Stimulated activated naive CD8-positive, alpha-beta T cell treated with anti-CD3 and anti-CD28 coated beads, Interleukin-15, amount 100 ng/mL, for 72 hours (primary cell): ENCODE measurements at places on chromosomes 3 and 15.

DNA sequence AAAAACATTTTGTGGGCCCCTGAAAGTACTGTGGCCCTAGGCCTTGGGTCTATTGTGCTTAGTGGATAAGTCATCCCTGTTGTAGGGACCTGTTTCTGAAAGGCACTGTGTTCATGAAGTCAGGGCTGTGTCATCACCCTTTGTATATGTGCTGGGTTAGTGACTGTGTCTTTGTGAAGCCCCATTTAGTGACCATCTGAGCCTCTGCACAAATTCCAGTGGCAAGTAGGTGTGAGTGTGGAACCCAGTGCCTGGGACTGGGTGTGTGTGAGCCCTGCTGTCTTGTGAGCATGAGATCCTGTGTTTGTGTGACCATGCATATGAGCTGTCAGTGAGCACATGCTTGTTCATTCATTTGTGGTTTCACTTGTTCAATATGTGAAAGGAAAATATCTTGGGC is 1.2 kb upstream of the HYAL1 start:
- no peak for DNase-seq

DNA sequence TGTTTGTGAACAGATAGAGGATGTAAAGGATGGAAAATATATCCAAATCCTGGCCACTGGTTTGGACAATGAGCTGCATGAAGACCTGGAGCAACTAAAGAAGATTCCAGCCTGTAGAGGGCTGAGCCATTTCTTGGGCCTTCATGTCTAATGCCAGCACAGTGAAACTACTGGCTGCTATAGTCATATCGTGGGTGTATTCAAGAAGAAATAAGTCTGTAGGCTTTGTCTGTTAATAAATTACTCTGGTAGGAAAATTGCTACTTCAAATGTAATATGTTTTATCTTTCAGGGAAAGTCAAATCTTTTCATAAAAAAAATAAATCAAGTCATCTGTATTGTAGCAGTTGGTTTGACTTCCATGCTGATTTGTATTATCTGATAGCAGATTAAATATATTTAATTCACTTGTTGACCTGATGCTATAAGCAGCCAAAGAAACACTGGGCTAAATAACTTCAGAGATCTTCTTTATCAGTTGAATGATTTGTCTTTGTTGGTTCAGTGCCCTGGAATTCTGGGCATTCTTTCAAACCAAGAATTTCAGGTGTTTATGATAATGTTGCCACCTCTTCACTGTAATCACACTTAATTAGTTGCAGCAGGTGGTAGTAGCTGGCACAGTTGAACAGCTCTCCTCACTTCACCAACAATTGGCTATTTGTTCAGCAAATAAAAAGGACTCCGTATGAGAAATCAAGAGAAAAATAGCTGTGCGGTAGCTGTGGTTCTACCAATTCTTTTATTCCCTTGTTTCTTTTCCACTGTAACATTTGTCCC is 1109.5 kb downstream of the NSUN3 start:
- DNase-seq = no peak

GRCh38 chr3:30477149-30477921 is 129.1 kb upstream of the TGFBR2 start:
- no peak for DNase-seq

DNA sequence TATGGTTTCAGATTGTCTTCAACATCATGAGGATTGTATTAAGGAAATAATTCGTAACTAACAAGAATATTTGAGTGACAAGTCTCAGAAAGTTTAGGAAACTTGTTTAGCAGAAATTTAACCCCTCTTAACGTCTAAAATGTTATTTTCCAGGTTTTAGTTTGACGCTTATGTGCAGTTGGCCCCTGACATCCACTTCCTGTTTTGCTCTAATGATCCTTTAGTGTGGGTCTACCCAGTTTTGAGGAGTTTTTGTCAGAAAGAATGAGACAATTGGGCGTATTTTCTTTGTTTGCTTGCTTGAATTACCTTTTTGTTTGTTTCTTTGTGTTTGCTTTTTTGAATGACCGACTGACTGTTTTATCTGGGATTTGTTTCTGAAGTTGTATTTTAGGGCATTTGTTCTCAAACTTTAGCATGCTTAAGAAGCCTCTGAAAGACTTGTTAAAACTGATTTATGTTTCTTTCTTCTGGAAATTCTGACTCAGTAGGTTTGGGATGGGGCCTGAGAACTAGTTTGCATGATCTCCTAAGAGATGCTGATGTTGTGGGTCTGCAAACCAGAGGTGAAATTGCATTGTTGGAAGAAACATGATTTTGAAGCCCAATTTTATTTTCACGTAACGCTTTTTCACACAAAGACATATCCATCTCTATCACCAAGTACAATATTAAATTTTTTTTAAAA is 20.6 kb downstream of the RBMS3 start:
- no peak for DNase-seq

- no peak for DNase-seq
Measured at GRCh38 chr3:37162501-37163245, 11.7 kb downstream of the LRRFIP2 start.

- DNase-seq = no peak
Measured at GRCh38 chr3:178562143-178562946, 26.1 kb downstream of the KCNMB2 start.
